GM19239 (cell line): ENCODE measurements at places on chromosomes 6 and 20.

DNA sequence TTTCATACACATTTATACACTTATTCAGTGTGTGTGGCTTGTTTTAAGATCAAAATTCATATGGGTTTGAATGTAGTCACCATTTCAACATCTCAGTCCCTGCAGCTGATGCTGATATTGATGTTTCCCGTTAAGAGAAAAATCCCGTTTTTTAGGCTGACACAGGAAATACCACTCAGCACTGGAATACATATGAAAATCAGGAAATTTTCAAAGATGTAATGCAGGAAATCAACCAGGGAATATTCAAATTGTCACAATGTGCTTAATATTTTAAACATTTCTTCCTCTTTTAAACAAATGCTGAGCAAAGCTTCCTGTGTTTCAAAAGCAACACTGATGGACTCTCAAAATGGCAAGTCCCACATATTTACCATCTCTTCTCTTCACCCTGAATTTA, 94.5 kb upstream of the MARCKS start:
- no peak for DNase-seq

GRCh38 chr6:131779304-131779703, 28.5 kb upstream of the ENPP1 start:
- DNase-seq: no peak

GRCh38 chr20:26163890-26164289, 467.2 kb upstream of the ZNF337 start:
- no peak for DNase-seq

- no peak for DNase-seq
Observed at GRCh38 chr6:96086745-96087144, 71.0 kb downstream of the FUT9 start.

DNA sequence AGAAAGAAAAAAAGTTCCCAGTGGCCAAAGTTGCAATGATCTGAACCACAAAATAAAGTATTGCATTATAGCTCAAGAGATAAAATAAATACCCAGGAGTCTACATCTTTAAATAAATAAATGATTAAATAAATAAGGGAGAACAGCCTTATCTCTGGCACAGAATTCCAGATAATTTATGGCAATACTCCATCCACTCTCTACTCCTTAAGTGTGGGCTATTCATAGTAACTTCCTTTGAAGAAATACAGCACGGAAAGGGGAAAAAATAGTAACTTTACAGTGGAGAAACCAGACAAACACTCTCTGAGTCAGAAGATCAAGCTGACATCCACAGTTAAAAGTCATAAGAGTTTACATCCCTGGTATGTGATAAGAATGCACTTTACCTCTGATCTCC, 11.6 kb downstream of the AURKA start:
- no peak for DNase-seq

GRCh38 chr20:49403911-49404310, 78.6 kb downstream of the KCNB1 start:
- DNase-seq: no peak

- no peak for DNase-seq
Observed at GRCh38 chr6:63997734-63998133, 362.1 kb downstream of the PHF3 start.

- no peak for DNase-seq
Observed at GRCh38 chr6:134642279-134642678, 307.6 kb downstream of the ALDH8A1 start.

DNA sequence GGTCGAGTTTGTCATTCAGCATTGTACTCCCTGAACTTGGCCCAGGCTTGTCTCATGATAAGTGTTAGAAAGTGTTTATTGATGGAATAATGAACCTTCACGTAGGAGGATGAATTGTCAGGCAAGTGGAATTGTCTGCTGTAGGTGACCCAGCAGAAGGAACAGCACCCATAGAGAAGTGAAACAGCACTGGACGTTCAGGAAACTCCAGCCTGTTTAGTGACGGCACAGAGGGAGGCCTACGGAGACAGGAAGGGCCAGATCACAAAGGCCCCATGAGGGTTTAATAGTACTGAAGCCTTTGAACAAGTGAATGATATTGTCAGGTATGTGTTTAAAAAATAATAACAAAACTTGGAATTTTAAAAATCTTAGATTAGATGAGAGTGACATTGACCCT, 2.9 kb downstream of the STX11 start:
- no peak for DNase-seq

GRCh38 chr20:45372646-45373352, 5.3 kb downstream of the TP53TG5 start:
- no peak for DNase-seq

- no peak for DNase-seq
Observed at GRCh38 chr6:21188505-21189223, 404.9 kb upstream of the SOX4 start.

DNA sequence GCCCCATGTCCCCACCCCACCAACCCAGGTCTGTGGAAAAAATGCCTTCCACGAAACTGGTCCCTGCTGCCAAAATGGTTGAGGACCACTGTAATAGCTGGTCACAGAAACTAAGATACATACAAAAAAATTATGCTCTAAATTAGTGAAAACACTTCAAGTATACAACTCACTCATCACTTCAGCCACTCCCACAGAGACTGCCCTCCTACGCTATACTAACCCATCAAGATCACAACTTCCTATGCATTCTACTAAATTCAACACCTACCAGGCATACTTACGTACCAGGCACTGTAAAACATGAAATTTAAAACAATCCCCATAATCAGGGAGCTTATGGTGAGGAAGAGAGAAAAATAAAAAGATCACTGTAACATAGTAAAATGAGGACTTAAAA, 22.9 kb downstream of the RUNX2 start:
- DNase-seq: no peak

- no peak for DNase-seq
Observed at GRCh38 chr6:12024699-12025434, 12.8 kb downstream of the HIVEP1 start.

DNA sequence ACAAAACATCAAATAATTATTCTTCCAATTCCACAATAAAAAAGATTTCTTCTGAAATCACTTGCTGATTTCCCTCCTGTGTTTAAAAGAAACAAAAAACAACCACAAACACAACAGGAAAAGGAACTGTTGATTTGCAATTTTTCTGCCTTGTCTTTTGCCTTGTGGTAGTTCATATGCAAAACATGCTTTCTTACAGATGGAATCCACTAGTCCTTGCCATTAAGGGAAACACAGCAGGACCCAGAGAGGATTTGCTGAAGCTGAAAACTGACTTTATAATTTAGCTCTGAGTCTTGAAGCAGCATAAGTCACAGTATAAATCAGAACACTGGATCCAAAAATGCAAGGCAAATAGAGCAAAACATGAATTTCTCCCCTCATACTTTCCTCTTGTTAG, 328.8 kb downstream of the PHF3 start:
- no peak for DNase-seq

- no peak for DNase-seq
Observed at GRCh38 chr20:642398-643174, 10.4 kb downstream of the SRXN1 start.

GRCh38 chr6:48626421-48626820, 515.4 kb upstream of the PTCHD4 start:
- DNase-seq: no peak

DNA sequence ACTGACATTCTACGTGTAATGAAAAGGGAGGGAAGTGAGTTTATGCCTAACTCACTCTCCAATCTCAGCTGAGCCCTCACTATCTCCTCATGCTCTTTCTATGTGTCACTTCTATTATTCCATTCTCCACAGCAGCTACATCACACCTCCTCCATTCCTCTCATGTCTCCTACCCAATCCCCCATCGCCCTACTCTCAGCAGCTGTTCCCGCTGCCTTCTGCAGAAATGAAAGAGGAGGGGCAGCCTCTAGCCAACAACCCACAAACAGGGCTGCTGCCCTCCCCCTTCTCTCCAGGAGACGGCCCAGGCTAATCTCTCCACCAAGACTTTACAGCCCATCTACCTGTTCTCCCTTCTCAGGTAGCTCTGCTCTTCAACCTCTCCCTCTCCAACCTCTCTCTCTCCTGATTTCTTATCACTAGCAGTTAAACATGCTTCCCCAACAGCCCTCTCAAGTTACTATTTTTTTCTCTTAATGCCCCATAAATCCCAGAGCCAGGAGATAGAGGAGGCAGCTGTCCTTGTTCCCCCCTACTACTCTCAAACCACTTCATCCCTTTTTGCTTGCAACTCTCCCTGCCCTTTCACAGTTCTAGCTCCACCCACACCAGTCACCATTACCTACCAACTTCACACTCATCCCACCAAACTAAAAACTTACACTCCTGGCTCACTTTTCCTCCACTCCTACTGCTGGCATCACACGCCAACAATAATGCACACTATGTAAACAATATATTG, 136.5 kb downstream of the BTBD9 start:
- DNase-seq: no peak

DNA sequence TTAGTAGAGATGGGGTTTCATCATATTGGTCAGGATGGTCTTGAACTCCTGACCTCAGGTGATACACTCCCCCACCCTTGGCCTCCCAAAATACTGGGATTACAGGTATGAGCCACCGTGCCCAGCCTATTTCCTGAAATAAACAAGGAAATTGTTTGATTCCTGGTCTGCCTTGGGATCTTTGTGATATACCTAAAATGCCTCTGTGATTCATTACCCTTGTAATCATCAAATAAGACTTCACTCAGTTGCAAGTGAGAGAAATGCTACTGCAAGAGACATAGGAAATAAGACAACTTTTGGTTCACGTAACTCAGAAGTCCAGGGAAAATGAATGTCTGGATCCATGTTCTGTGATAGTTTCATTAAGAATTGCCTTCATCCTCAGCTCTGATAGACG, 173.2 kb upstream of the MARCKS start:
- no peak for DNase-seq

GRCh38 chr20:10856237-10857015, 182.6 kb upstream of the JAG1 start:
- DNase-seq: no peak

- DNase-seq: no peak
Observed at GRCh38 chr6:8578006-8578405, 142.7 kb upstream of the SLC35B3 start.

- DNase-seq: no peak
Observed at GRCh38 chr6:12635813-12636212, 80.8 kb upstream of the PHACTR1 start.

DNA sequence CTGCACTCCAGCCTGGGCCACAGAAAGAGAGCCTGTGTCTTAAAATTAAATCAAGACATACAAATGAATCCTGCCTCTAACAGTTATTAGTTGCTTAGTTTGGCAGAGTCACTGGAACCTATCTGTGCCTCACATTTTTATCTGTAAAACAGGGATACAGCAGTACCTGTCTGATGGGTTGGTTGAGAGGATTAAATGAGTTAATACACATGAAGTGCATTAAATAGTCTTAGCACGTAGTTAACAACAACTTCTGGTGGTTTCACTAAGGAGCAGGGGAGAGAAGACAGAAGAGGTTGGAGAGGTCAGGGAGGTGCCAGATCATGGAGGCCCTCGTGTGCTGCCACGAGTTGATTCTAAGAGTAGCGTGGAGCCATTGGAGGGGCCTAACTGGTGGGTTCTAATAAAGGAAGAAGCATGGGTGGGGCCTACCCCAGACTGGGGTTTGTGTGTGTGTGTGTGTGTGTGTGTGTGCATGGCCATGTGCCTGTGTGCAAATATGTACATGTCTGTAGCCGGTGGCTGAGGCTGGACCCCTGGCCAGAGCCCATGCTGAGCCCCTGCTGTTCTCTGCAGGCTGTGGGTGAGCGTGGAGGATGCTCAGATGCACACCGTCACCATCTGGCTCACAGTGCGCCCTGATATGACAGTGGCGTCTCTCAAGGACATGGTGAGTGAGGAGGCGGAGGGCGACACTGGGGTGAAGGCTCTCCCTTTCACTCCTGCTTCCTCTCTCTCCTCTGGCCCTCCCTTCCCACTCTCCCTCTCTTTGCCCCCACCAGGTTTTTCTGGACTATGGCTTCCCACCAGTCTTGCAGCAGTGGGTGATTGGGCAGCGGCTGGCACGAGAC, 9.1 kb downstream of the RBCK1 start:
- no peak for DNase-seq

DNA sequence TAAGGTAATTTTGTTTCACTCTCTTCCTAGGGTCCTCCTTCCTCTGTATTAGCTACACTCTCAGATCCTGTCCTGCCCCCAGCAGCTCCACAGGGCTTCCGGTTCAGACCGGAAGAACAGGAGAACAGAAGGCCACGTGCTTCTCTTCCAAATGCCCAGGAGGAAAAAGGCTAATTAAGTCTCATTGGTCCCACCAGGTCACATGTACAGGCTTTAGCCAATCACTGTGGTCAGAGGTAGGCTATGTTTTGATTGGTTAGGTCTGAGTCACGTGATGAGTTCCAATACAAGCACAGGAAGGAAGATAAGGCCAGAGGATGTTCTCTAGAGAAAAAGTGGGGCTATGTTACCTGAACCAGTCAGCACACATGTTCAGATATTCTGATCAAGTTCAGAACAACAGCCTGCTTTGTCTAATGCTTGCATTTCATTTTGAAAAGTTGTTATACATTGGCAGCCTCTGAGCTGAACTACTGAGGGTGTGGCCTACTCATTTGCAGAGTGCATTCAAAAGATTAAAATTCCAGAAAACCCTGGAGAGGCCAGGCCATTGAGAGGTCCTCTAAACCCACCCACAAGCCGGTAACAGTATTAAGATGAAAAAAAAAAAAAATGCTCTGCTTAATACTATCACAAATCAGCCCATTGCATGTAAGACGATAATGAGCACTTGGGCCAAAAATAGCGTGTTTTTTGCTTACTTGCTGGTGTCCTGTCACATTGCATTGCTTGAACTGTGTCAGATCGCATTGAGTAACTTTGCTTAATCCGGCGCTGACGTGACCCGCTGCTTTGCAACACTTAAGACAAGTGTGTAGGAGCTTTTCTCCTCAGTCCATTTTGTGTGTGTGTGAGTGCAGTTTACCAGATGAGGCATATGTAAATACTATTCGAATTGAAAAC, 170.3 kb downstream of the TSHZ2 start:
- no peak for DNase-seq

DNA sequence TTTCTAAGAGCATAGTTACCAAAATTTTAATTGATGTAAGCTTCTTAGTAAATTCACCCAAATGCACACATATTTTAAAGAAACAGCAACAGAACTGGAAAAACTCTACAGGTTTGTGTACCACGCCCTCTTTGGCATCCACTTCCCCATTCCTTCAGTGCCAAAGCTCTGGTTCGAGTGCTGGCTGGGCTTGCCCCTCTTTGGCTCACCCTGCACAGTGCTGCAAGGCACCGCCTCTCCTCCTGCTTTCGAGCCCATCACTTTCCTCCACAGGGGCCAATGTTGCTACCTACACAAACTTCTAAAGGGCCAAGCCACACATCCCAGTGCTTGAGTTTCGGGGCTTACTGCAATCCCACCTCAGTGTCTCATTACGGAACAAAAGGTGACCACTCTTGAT, 9.6 kb downstream of the LRP11 start:
- no peak for DNase-seq

- no peak for DNase-seq
Observed at GRCh38 chr6:93515736-93516135, 96.4 kb upstream of the EPHA7 start.

GRCh38 chr20:24766826-24767622, 182.0 kb upstream of the CST7 start:
- no peak for DNase-seq

DNA sequence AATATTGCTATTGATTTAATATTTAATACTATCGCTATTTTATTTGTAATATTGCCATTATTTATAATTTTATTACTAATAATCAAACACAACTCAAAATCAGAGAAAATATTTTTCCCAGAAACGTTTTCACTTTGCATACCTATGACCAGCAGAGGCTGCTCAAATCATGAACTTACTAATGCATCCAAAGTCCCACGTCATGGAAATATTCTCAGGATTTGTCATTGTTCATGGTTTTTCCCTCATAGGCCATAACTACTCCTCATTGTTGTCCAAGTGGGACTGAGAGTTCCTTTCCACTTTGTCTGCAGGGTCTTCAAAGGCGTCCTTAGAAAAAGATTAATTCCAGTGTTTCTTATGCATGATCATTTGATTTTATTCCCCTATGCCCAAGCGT, 344.8 kb downstream of the THBS2 start:
- no peak for DNase-seq
